ENCODE measurements at places on chromosomes 7 and 10.

GRCh38 chr7:74332373-74333176, 43.4 kb downstream of the CLIP2 start:
- no peak for DNase-seq

GRCh38 chr10:62025134-62025794, 123.8 kb downstream of the ARID5B start:
- no peak for DNase-seq

- DNase-seq, result no peak
Measured at GRCh38 chr7:135263321-135263970, 29.8 kb downstream of the STRA8 start.

DNA sequence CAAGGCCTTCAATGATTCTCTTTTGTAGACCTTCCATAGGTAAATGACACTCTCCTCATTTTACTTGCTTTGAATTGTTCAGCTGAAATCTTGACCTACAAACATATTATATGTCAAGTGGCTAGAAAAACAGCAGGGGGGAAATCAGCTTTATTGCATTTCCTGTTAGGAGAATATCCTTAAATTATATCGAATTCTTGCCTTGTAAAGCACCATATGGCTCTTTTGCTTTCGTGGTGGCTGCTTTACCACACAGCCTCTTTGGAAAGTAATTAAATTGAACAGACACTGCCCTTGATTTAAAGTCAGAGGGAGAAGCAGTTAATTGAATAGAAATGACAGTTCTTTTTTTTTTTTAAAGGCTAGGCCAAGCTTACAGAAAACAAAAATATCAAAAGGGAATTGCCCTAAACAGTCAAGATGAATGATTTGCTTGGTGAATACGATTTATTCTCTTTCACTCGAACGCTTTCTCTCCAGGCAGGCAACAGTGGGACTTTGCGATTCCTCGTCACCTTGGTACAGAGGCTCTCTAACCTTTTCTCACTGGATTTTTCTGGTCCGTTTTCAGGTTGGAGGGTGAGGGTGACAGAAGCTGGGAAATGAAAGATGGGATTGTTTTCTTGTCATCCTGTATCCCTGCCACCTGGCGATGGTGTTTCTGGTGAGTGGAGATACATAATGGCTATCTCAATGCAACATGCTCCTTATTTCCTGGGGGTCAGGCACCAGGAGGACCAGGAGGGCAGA, 126.0 kb downstream of the GATA3 start:
- peak; percentile 33 for DNase-seq

DNA sequence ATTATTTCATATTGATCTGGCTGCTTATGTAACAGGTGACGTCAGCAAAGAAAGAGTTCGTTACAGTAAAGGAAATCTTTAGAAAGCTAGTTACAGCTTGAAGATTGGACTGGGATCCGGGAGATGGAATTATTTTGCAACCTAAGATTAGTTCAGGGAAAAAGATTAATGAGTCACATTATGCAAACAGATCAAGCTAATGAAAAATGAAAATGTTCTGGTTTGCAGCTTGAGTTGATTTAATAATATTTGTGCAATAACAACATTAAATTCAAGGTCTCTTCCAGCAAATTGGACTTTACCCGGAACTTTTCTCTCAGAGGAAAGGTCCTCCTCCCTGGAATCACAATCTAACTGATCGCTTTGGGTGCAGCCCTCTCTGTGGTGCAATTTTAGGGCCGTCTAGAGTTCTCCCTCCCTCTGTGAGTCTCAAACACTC, 119.5 kb downstream of the OTUD1 start:
- DNase-seq, result no peak

Measured in brain (organoid and tissue), 16 donors.